ENCODE measurements at places on chromosomes 2 and 18.

- DNase-seq = no peak
Observed at GRCh38 chr2:16291731-16292550, 351.6 kb downstream of the MYCN start.

DNA sequence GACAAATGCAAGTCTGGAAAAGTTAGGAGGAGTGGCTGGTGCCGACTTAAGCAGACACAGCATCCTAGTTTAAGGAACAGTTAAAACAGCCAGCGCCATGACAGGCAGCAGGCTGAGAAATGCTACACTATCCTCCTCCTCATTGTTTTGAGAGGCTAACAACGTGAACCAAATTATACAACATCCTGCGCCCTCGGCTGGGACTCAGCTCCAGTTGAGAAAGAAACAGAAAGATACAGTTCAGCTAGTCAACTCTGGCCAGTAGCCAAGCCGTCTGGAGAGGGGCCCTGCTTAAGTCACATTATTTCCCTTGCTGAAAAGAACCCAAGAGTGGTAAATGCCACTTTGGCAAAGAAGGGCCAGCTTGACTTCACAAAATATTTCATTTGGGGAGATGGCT is 90.2 kb downstream of the BCL11A start:
- no peak for DNase-seq

GRCh38 chr2:136344339-136344738 is 226.4 kb upstream of the CXCR4 start:
- DNase-seq = no peak

DNA sequence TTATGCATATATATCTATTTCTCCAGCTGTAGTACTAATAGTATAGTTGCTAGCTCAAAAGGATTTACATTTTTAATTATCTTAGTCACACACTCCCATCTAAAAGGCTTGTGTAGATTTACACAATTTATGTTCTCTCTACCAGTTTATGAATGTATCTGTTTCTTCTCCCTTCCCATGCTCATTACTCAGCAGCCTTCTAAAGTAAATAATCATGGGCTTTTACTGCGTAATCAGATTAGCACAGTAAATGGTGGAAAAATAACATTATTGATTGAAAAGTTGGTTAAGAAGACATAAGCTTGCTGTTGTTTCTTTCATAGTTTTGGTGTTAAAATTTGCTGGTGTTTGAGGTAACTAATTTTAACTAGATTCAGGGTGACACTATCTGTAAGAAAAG is 81.8 kb downstream of the PTPN4 start:
- no peak for DNase-seq

All from SK-N-SH (cell line).